ENCODE measurements at places on chromosomes 2 and 18.

GRCh38 chr18:32899819-32900218 lies 127.0 kb upstream of the KLHL14 start:
- H3K4me1 ChIP-seq, result no peaks in the 10 kb centered on the region
- no peak overlapping the region for H3K27ac ChIP-seq
- no peaks in the 10 kb centered on the region for H3K27me3 ChIP-seq
- H3K4me3 ChIP-seq, result no peak overlapping the region

DNA sequence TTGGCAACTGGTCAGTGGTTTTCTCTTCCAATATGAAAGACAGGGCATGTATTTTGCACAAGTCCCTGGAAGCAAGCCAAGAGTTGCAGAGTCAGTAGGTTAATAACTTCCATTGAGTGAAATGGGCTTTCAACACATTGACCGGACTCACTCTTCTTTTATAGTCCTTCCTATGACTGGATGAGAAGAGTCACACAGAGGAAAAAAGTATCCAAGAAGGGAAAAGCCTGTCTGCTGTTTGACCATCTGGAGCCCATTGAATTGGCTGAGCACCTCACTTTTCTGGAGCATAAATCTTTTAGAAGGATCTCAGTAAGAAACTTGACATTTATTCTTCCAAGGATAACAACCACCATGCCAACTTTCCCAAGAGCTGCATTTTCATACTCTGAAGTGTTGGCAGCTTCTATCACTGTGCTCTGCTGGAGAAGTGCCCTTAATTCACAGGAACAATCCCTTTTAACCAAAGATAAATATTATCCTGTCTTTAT lies 45.4 kb downstream of the RASGRP3 start:
- no peaks in the 10 kb centered on the region for H3K4me1 ChIP-seq
- H3K27ac ChIP-seq, result no peak overlapping the region
- H3K36me3 ChIP-seq, result no peaks in the 10 kb centered on the region
- no peak overlapping the region for H3K4me3 ChIP-seq
- no peaks in the 10 kb centered on the region for H3K27me3 ChIP-seq

- H3K4me1 ChIP-seq, result no peaks in the 10 kb centered on the region
- peaks cover 2% of the 10 kb centered on the region for H3K27me3 ChIP-seq
- no peak overlapping the region for H3K4me3 ChIP-seq
- DNase-seq, result no peak
Observed at GRCh38 chr2:240327566-240327965, 107.9 kb upstream of the GPC1 start.

DNA sequence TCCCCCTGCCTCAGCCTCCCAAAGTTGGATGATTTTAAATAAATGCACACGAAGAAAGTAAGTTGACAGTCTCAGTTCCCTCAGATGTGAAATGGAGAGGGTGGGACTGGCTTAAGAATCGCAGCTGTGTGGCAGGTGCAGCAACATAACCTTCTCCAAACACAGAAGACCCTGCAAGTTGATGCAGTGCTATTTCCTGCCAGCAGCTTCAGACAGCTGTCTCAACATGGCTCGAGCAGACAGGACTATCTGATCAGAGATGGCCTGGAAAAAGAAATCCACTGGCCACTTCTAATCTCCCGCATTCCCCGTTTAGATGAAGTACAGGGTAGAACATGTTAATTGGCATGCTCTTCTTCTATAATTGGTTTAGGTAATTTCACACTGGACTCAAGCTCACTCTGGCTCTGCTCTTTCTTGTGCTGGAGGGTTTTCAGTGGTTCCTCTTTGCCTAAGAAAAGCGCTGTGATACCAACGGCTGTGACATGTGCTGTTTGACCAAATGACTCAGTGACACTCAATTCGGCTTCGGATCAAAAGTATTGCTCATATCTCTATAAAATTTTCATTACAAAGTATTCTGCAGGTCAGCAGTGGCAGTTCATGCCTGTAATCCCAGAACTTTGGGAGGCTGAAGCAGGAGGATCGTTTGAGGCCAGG lies 40.2 kb downstream of the MYOM1 start:
- H3K4me1 ChIP-seq, result peaks cover 3% of the 10 kb centered on the region
- no peak for DNase-seq
- H3K4me3 ChIP-seq, result no peak overlapping the region
- H3K27me3 ChIP-seq, result no peaks in the 10 kb centered on the region
- no peaks in the 10 kb centered on the region for H3K36me3 ChIP-seq
- H3K27ac ChIP-seq, result no peak overlapping the region

GRCh38 chr18:44771956-44772917 lies 91.5 kb downstream of the SETBP1 start:
- no peak overlapping the region for H3K4me3 ChIP-seq
- H3K27me3 ChIP-seq, result no peaks in the 10 kb centered on the region
- no peaks in the 10 kb centered on the region for H3K36me3 ChIP-seq
- no peaks in the 10 kb centered on the region for H3K4me1 ChIP-seq
- H3K27ac ChIP-seq, result no peak overlapping the region

GRCh38 chr2:133768658-133769435 lies 200.6 kb upstream of the NCKAP5 start:
- H3K4me1 ChIP-seq, result peaks cover 3% of the 10 kb centered on the region
- no peaks in the 10 kb centered on the region for H3K36me3 ChIP-seq
- DNase-seq, result no peak
- H3K4me3 ChIP-seq, result no peak overlapping the region

DNA sequence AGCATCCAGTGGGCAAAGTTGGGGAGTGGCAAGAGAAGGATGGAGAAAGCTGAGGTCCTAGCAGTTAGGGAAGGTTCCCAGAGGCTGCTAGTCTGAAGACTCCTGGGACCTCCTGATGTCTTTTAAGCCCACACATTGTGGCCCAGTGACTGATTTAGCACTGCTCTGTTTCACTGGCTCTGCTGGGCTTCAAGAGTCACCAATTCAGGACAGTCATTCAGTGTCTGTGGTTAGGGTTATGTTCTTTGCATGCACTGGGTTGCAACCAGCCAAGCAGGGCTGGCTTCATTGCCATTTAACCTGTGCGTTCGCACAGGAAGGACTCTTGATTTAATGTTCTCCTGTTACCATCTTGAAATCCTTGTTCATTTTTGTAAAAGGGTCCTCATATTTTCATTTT lies 199.2 kb downstream of the ICOS start:
- no peak overlapping the region for H3K27ac ChIP-seq
- H3K4me3 ChIP-seq, result no peak overlapping the region
- no peaks in the 10 kb centered on the region for H3K4me1 ChIP-seq
- peaks cover 2% of the 10 kb centered on the region for H3K27me3 ChIP-seq

- H3K27me3 ChIP-seq, result no peaks in the 10 kb centered on the region
- no peak overlapping the region for H3K4me3 ChIP-seq
- no peaks in the 10 kb centered on the region for H3K36me3 ChIP-seq
- no peak for DNase-seq
Observed at GRCh38 chr2:21944536-21944935, 820.8 kb downstream of the TDRD15 start.

- H3K27ac ChIP-seq, result no peak overlapping the region
- H3K4me1 ChIP-seq, result no peaks in the 10 kb centered on the region
- H3K27me3 ChIP-seq, result no peaks in the 10 kb centered on the region
- no peaks in the 10 kb centered on the region for H3K36me3 ChIP-seq
Observed at GRCh38 chr2:71043531-71044407, 24.7 kb upstream of the NAGK start.

DNA sequence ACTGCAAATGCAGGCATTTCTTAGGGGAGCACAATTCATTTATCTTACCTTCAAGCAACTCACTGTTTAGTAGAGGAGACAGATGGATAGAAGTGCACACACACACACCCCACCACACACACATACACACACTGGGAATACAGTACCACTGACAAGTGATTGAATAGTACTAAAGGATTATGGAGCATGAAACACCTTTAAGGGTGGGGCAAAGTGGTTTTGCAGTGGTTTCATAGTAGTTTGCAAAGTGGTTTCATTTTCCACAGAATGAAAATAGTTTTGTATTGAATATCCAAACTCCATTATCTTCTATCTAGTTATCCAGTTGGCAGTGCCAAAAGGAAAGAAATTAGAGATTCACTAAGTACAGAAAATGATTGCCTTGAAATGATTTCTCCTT lies 18.9 kb downstream of the KIF5C start:
- no peak overlapping the region for H3K4me3 ChIP-seq
- no peaks in the 10 kb centered on the region for H3K4me1 ChIP-seq

DNA sequence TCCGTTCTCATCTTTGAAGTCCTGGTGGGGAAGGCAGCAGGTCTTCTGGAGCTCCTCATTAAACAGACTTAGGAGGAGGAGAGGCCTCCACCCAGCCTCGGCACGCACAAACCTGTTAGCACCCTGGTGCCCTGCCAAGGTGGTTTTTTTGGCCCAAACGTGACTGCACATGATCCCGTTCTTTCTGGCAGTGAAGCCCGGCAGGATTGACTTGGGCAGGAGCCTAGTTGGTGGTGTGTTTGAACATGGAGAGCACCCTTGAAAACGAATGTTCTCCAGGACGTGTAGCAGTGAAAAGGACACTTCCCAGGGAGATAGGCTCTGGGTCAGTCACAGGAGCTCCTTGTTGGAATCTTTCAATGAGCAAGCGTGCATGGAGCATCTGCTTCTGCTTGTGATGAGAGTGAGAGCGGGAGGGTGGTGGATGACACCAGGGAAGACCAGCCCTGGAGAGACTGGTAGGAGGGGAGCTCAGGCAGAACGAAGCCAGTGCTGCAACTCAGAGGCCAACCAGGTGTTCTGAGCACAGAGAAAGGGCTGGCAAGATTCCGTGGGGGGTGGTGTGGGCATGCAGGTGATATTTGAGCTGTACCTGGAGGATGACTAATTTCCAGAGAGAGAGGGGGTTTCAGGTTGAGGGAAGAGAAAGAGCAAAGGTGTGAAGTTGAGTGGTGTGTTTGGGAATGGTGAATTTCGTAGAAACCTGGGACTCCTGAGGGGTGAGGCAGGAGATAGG lies 73.8 kb downstream of the TANC1 start:
- H3K4me1 ChIP-seq, result peaks cover 12% of the 10 kb centered on the region
- H3K4me3 ChIP-seq, result no peak overlapping the region
- no peaks in the 10 kb centered on the region for H3K27me3 ChIP-seq
- DNase-seq, result no peak
- no peak overlapping the region for H3K27ac ChIP-seq
- no peaks in the 10 kb centered on the region for H3K36me3 ChIP-seq

GRCh38 chr2:207812058-207812725 lies 42.5 kb upstream of the FZD5 start:
- DNase-seq, result no peak
- no peaks in the 10 kb centered on the region for H3K36me3 ChIP-seq
- no peaks in the 10 kb centered on the region for H3K27me3 ChIP-seq
- H3K4me1 ChIP-seq, result no peaks in the 10 kb centered on the region
- H3K4me3 ChIP-seq, result no peak overlapping the region
- no peak overlapping the region for H3K27ac ChIP-seq

DNA sequence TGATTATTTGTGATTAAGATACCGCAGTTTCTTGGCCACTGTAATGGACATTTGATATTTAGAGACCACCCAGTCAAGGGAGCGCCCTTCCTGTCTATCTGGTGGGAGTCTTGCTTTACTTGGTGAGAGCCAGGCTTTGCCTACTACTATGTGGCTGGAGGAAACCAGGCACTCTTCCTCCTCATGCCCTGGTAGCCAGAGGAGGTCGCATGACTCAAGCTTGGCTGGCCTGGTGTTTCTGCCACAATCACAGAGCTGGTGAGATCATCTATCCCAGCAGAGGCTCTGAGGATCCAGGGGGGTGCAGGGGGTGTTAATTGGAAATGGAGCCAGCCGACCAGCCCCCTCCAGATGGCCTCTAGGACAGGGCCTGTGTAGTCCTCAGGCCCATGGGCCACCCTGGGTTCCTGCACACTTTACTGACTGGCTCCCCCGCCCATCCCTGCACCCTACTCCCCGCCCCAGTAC lies 46.8 kb upstream of the BIN1 start:
- no peak overlapping the region for H3K27ac ChIP-seq
- H3K36me3 ChIP-seq, result no peaks in the 10 kb centered on the region
- peak; percentile 96 for DNase-seq
- peaks cover 16% of the 10 kb centered on the region for H3K4me1 ChIP-seq

DNA sequence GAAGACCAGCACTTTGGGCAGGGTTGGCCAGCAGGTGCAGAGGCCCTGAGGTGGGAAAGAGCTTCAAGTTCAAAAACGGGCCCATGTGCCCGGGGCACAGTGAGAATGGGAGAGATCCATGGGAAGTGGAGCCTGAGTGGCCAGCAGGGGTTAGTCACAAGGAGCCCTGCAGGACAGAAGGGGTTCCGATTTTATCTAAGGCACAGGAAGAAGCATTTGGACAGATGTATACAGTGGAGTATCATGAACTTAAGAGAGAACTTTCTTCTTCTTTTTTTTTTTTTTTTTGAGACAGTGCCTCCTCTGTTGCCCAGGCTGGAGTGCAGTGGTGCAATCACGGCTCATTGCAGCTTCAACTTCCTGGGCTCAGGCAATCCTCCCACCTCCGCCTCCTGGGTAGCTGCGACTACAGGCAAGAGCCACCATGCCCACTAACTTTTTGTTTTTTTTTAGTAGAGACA lies 24.0 kb downstream of the WIPF1 start:
- H3K4me3 ChIP-seq, result no peak overlapping the region
- no peak overlapping the region for H3K27ac ChIP-seq
- H3K4me1 ChIP-seq, result peaks cover 2% of the 10 kb centered on the region
- H3K36me3 ChIP-seq, result peaks cover 2% of the 10 kb centered on the region

DNA sequence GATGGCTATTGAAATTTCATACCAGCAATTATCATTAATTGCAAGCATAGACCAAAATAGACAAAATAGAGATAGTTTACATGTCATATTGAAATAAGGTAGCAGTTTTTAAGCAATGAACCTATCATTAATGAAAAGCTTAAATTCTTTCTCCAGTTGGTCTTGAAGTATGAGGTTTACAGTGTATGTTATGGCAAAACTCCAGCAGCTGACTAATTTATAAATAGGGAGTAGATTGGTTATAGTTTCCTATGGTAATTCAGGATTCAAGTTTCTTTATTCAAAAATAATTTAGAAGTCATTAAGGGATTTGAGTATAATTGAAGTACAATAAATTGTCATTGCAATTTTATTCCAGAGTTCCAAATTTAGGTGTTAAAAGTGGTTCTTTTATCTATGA lies 69.6 kb upstream of the COL5A2 start:
- no peak overlapping the region for H3K27ac ChIP-seq
- DNase-seq, result peak; percentile 80
- no peaks in the 10 kb centered on the region for H3K36me3 ChIP-seq
- H3K4me3 ChIP-seq, result no peak overlapping the region

- peaks cover 2% of the 10 kb centered on the region for H3K4me1 ChIP-seq
- H3K27ac ChIP-seq, result peak overlapping the region; percentile 99
- peak overlapping the region; percentile 99 for H3K4me3 ChIP-seq
- H3K36me3 ChIP-seq, result peaks cover 7% of the 10 kb centered on the region
- peak; percentile 29 for DNase-seq
Observed at GRCh38 chr2:38750011-38750890, 910 bp downstream of the SRSF7 start.

Measured in fibroblast of lung (primary cell).